Fibroblast of lung (primary cell): ENCODE measurements at places on chromosomes 1 and 21.

DNA sequence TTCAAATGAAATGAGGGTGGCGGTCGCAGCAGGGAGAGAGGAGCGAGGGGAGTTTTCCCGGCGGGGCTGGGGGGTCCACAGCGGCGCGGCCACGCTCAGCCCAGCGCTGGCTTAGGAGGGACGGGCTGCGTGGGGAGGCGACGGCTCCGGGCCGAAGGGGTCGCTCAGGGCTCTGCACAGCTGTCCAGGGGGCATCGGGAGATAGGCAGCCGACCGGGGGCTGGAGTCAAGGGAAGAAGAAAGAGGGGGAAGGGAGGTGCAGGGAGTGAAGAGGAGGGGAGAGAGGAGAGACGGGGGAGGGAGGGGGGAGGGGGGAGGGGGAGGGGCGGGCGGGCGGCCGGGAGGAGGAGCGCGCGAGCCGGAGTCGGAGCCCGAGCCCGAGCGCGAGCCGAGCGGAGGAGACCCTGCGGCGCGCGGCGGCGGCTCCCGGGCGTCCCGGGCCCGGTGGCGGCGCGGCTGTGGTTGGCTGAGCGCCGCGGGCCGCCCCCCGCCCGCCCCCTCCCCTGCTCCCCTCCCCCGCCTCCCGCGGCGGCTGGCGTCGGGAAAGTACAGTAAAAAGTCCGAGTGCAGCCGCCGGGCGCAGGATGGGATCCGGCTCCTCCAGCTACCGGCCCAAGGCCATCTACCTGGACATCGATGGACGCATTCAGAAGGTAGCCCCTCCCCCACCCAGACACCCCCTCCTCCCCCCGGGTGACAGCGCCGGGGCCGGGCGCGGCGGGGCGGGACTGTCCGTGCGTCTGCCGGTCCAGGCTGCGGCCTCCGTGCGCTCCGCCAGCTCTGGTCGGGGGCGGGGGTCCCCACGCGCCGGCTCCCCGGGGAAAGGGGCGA, at the start of gene PDE9A:
TSS of gene PDE9A (plus strand) at position 391 of the 831 bp plus-strand sequence. CDS start at position 585, 194 bp downstream.
- DNase-seq, result no peak

DNA sequence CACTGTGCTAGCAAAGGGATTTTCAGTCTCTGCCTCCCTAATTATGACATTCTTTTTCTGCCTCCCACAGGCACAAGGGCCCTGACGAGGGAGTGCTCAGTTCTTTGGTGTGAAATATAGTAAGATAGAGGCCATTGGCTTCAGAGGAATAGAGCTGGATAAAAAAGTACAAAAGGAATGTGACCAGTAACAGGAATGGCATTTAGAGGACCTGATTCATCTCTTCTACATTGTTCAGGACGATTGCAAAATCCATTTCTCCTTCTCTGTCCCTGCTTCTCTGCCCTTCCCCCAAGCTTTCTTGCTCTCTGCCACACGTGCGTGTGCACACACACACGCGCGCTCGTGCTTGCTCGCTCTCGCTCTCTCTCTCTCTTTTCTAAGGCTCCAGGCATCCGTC, 668.2 kb downstream of the KIF26B start:
- peak; percentile 98 for DNase-seq

- DNase-seq, result no peak
Observed at GRCh38 chr1:67743072-67743725, 58.2 kb downstream of the GADD45A start.

DNA sequence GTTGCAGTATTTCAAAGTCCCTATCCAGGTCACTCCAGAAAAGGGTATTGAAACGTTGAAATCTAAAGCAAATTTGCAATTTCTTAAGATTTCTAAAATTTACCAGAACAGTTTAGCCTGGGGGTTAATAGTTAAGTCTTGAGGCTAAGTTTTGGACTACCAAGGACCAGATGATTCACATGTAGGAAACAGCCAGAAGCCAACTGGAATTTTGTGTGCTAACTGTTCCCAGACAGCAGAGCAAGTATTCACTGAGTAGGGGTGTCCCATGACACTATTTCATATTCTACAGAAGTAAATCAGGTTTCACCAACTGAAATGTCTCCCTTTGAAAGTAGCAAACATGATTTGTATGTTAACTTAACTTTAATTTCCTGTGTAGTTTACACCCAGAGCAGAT, 11.5 kb upstream of the C1orf105 start:
- DNase-seq, result no peak
